ENCODE measurements at places on chromosomes 5 and 9. TPM values are rescaled to one million over a fixed set of nuclear protein-coding genes. Genes with fewer than 3 reads are reported as not detected.

- DNase-seq, result no peak
Observed at GRCh38 chr9:38372762-38373619, 19.5 kb upstream of the ALDH1B1 start.

- no peak for DNase-seq
Observed at GRCh38 chr9:5721279-5722087, 92.6 kb downstream of the RIC1 start.

DNA sequence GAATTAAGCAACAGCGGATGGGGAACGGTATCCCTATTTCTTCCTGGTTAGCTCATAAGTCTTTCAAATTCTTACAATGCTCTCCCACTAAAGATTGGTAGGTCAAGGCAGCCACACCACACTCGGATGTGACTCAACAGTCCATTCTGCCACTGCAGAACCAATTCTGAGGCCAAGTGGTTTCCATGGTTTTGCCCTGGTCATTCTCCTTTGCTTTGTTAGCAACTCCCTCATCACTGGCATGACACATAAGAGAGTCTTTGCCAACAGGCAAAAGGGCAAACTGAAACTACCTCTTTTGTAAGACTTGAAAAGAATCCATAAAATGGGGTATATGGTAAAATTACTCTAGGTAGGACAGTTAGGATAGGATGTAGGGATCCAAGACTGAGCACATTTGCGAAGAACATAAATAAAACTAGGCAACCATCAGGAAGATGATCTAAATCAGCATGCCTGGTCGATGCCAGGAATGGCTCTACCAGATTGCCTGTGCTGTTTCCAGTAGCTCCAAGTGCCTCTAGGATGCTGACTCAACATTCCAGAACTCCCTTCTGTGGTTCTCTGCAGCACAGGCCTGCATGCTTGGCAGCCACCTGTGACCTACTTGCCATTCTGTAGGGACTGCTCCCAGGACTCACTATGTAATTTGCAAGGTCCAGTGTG is 105.4 kb downstream of the DCP2 start:
- DNase-seq, result peak; percentile 13

GRCh38 chr5:600886-601541 is 11.1 kb upstream of the CEP72 start:
- no peak for DNase-seq

GRCh38 chr5:122264610-122265009 is 47.4 kb upstream of the SNCAIP start:
- no peak for DNase-seq

DNA sequence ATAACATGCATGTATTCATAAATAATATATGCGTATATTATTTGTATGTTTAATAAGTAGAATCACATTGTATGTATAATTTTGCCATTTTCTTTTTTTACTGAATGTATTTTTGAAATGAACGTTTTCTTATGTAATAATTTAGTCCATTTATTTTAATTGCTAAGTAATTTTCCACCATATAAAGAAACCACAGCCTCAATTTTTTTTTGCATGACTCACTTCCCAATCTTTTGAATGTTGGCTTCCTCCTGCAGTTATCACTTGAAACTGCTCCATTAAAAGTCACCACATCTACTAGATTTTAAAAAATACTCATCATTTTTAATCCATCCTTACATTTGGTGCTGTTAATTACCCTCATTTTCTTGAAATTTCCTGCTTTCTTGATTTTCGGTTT is 363.3 kb upstream of the MEF2C start:
- DNase-seq, result no peak

DNA sequence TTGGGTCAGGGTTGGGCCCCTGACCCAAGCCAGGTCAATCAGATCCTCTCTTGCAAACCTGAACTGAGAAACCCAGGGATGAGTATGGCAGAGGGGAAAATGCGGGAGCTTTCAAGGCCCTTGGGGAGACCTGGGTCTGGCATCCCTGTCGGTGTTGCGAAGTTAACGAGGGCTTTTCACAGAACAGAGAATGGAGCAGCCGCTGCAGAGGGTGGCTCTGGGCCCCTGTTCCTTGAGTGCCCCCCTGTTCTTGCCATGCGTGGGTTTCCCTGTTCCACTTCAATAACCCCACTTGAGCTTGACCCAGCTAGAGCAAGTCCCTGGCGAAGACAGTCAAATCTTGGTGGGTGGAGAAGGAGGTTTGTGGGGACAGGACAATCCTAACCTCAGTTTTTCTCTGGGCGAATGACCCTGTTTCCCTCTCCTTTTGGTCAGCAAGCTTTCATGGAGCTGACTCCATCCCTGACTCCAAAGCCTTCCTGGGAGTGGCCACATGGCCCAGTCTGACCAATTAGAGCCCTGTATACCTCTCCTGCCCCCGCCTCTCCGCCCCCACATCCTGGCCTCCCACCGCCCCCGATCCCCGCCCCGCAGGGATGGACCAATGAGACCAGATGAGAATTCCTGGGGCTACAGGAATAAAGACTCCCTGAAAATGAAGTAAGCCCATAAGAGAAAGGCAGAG is 2.9 kb upstream of the VDAC1 start:
- DNase-seq, result no peak

DNA sequence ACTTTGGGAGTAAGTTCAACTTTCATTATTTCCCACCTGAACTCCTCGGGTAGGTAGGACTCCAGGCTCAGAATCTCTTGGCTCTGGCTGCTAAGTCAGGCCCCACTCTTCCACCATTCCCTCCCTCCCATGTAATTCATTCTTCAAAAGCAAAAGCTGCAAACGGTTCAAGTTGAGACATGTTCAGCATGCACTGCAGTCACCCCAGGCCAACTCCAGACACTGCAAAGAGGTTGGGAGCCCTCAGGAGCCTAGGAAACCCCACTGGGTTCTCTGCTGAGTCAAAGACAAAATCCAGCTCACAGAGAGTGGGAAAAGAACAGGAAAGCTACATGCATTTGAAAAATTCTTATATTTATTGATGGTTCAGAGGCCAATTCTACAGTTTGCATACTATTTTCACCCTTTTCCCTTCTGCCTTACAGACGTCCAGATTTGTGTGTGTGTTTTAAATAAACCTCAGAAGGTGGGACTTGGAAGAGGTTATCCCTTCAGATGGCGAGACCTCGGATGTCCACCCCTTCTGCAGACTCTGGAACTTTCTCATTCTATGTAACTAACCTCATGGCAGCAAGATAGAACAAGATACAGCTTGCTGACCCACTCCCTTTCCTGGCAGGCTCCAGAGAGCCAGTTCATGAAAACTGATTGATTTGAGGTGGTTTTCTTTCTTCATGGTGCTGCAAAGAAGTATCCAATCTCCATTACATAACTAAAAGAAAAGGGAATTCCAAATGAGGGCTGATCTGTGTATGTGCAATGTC is 65.7 kb upstream of the EQTN start:
- no peak for DNase-seq

DNA sequence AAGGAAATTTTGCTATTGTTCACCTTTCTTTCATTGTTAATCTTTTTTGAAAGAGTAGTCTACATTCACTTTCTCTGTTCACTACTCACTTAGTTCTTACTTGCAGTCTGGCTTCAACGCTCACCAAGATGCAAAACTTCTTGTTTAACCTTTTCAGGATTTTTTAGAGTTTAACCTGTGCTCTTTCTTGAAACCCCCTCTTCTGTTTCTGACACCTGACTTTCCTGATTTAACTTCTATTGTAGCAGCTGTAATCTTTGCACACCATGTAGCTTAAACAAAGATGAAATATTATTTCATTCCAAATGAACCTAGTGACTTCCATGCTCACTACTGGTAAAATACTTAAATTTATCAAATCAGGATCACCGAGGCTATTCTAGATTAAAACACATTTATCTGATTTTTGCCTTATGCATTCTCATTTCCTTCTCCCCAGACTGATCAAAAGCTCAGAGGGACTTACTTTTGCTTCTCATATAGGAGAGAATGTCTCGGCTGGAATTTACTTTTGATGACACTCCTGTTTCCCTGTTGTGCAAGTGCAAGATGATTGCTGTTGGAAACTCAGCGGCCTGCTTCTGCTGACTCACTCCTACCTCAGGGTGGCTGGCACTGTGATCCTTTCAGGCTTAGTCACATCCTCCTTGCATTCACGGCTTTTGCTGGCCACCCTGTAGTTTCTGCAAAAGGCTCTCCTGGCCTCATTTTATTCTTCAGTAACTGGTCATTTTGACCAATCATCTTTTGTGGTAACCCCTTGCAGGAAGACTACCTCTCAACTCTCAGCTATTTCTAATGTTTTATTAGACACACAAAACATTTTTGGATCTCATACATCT is 109.3 kb upstream of the IFNE start:
- DNase-seq, result no peak

- peak; percentile 7 for DNase-seq
Observed at GRCh38 chr9:77215874-77216273, 38.5 kb downstream of the VPS13A start.

- DNase-seq, result no peak
Observed at GRCh38 chr9:26310294-26310693, 582.3 kb downstream of the CAAP1 start.

- peak; percentile 36 for DNase-seq
Observed at GRCh38 chr5:154756009-154756867, 1.1 kb downstream of the LARP1 start.

DNA sequence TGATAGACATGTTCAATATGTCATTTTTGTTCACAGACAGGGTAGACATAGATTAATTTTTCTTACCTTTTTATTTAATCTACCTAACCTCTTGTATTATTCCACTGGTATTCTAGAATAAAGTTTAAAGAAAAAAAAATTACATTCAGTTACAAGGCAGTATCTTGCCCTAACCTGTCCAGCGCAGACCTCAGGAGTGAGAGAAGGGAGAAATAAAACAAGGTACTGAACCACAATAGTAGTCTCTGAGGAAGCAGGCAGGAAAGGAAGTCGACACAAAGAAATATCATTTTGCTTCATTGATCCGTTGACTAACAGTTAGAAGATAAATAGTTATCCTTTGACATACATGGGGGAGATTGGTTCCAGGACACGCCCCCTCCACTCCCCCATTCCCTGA is 12.5 kb upstream of the ADAMTSL1 start:
- no peak for DNase-seq

- DNase-seq, result no peak
Observed at GRCh38 chr5:135025730-135026644, 8.0 kb downstream of the PITX1 start.

- peak; percentile 24 for DNase-seq
Observed at GRCh38 chr5:83145882-83146331, 68.6 kb downstream of the XRCC4 start.

DNA sequence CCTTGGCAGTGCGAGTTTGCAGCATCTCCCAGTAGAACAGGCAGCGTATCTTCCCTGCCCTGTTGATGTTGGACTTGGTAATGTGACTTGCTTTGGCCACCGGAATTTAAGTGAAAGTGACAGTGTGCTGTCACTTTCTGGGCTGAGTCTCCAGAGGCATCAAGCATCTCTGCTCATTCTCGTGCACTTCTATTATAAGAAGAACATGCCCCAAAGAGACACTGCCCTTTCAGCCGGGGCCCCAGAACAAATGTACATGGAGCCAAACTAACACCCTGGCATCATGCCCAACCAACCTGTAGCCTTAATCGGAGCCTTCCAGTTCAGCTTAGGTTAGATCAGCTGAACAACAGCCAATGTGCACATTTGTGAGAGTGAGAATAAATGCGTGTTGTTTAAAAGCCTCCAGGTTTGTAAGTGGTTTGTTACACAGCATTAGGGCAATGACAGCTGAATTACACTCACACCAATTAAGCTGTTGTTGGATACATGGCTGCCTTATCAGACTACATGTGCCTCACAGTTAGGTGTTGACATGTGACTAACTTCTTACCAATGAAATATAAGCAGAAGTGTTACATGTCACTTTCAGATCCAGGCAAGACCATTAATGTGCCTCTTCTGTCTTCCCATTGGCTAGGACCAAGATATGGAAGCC is 22.1 kb upstream of the FRMD3 start:
- DNase-seq, result no peak

DNA sequence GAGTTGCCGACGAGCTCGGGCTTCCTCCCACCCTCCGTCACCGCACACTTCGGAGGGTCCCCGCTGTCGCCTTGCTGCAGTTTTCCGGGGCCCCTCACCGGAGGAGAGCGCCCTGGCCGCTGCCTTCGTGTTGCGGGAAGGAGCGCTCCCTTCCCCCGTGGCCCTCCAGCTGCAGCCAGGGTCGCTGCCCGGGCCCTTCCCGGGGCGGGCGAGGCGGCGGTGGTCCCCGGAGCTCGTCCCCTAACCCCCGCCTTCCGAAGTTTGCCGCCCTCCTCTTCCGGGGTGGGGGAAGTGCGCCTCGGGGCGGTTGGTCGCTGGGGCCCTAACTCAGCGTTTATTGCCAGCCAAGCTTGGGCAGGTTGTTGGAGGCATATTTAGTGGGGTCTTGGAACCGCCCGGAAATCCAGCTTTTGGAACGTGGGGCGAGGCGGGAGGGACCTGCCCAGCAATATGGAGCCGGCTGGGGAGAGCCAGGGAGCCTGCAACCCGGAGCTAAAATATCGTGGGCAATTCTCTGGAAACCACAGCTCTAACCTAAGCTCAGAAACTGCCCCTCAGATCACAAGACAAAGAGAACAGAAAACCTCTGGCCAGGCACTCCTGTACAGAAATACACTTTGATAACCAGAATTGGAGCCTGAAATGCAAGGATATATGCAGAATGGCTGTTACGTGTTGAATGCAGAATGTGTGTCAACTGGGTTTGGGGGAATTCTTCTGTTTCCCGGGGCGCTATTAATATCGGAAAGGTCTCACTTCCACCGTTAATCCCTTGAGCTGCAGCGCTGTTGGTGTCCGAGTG is 890 bp downstream of the PIK3R1 start:
- peak; percentile 59 for DNase-seq

GRCh38 chr5:61840361-61840760 is 465.6 kb upstream of the KIF2A start:
- no peak for DNase-seq

DNA sequence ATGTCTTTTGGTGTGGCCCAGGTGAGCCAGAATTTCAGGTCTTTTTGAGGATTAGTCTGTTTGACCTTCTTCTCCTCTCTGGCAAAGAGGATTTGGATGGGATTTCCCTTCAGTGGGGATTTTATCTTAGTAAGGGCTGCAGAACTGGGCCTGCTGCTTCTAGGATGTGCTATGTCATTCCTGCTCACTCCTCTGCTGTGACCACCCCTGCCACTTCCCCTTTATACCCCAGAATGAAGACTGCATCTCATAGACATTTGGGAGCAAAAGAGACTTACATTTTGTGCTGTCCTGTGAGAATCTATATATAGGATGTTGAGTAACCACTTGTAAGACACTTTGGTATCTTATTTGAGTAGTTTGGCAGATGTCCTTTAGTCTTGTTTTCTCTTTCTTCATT is 76.2 kb downstream of the ARHGAP26 start:
- DNase-seq, result no peak

The ZNF354B gene
- total RNA-seq, result 10.4 TPM

The HAVCR1 gene
- total RNA-seq, result not detected

The CARTPT gene
- total RNA-seq, result not detected

The LSM11 gene
- 3.0 TPM for total RNA-seq

The LIFR gene
- total RNA-seq, result 0.12 TPM

The PCDHGB4 gene
- not detected for total RNA-seq

The SMIM27 gene
- 7.7 TPM for total RNA-seq

The DND1 gene
- not detected for total RNA-seq

The SEMA5A gene
- total RNA-seq, result 0.95 TPM

The GFI1B gene
- not detected for total RNA-seq

The IDNK gene
- total RNA-seq, result 3.8 TPM
